Progenitor cell of endocrine pancreas (in vitro differentiated cells): ENCODE measurements at places on chromosomes 1 and 21. TPM values are rescaled to one million over a fixed set of nuclear protein-coding genes. Genes with fewer than 3 reads are reported as not detected.
A peak's percentile ranks its signal among the peaks of the same experiment; 100 is the strongest.

DNA sequence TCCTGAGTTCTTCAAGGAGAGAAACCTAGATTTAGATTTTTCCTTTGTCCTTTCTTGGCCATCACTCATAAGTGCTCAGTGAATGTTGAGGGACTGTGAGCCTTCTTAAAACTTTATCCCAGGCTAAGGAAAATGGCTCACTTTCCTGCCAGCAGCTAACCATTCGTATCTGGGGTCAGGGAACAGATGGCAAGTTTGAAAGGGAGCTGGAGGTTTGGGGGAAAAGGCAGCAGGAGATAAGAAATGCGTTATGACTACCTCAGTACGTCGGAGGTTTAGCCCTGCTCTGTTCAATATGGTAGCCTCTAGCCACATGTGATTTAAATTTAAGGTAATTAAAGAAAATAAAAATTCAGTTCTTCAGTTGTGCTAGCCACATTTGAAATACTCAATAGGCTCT, 13.3 kb downstream of the RRP15 start:
- DNase-seq = no peak

DNA sequence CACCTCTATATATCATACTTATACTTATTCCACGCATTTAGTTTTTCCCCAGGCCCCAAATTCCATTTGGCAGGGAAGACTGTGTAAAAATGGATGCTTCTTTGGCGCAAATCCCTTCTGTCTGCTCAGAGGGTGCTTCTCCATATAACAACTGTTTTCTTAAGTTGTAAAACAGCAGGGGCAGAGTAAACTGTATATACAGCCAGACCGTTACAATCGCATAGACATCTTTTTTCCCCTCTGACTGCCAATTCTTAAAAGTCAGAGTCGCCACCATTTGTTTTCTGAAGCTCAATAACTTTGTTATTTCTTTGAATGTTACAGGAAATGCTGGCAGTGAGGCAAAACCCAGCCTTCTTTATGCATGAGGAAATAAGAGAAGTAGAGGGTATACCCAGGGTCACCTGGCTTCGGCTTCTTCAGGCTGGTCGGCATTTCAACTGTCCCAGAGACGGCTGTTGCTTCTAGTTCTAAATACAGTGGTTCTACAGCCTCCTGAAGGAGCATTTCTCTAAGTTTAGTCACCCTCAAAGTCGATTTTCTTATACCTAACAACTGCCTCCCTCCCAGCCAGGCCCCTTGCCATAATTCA, 188.4 kb downstream of the CLIC6 start:
- no peak for DNase-seq

DNA sequence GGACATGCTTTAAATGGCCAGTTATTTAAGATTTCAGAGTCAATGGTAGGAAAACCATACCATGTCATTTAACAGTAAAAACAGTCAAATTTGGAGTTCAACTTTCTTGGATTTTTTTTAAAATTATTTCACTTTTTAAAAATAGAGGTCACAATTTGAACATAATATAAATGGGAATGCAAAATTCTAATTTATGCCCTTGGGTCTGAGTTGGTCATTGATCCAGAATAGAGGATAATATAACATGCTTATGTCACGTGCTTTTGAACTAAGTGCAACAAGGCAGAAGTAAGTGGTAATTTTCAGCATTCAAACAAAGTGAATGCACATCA, 113.1 kb upstream of the SLC35F3 start:
- no peak for DNase-seq

GRCh38 chr1:230754796-230755195, 7.6 kb downstream of the CAPN9 start:
- DNase-seq = no peak

Gene CRNN
- total RNA-seq = not detected in 2 replicates

- DNase-seq = no peak
Observed at GRCh38 chr1:1088029-1088800, 14.1 kb upstream of the RNF223 start.

Gene CHODL
- 0.38 and 0.51 TPM in 2 replicates for total RNA-seq

DNA sequence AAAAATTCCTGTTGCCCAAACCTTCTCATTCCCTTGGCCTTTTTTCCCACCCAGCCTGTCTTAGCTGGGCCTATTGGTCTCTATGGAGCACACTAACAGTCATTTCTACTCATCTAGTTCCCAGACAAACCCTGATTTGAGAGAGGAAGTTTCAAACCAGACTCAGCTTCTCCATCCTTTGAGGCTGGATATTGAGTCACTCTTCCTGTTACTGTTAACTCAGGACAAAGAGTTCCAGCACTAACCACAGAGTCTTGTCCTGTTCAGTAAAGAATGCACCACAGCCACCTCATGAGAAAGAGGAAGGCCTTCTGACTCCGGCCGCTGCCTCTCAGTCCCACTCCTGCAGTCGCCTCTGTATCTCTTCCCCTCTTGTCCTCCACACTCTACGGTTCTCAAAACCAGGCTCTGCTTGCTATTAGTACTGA, 137.8 kb downstream of the PTPRC start:
- DNase-seq = no peak

DNA sequence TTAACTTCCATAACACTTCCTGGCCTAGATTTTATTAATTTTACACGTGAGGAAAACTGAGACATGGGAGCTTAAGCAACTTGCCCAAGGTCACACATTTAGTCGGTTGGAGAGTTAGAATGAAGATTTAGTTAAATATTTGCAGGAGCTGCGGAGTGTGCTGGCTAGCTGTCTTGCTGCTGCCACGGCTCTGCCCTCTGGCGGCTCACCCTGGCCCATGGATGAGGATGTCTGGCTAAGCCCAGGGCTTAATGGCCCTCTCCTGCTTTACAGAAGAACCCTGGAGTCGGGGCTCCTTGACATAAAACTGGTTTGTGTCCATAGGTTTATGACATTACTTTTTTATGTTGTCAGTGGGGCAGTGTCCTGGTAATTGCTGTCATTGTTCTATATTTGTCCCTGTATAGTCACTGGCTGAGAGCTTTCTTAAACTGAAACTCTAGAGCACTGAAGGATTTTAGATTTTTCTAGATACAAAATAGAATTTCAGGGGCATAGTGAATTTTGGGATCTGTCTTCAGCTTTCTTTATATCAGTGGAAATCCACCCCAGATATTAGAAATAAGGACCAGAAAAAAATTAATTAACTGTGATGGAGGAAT, 88.9 kb upstream of the WLS start:
- DNase-seq = peak; percentile 59

- no peak for DNase-seq
Observed at GRCh38 chr1:218556016-218556415, 210.9 kb downstream of the TGFB2 start.

Gene PHTF1
- 51.3 and 51.9 TPM in 2 replicates for total RNA-seq

DNA sequence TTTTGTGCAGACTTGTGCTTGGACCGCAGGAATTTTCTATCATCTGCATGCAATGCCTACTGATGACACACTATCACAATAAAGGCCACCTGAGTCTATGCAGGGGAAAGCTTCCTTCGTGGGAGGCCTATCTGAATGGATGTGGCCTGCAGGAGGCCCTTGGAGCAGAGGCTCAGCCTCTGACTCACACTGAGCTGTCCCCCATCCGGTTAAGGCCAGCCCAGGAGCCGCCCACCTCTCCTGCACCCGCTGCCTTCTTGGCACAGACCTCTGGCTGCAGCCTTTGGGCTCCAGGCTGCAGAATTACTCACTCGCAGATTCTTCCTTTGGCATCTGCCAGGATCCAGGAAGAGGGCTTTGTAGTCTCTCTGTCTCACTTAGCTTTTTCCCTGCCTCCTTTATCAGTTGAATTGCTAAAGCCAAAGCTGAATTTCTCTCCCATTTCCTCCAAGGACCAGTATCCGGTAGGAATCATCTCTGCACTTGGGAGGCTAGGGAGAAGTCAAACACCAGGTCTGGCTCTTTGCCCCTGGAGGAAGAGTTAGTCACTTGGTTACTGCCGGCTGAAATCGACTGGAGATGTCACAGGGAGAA, 65.1 kb upstream of the JUN start:
- no peak for DNase-seq

Gene CLCA1
- total RNA-seq = not detected in 2 replicates

DNA sequence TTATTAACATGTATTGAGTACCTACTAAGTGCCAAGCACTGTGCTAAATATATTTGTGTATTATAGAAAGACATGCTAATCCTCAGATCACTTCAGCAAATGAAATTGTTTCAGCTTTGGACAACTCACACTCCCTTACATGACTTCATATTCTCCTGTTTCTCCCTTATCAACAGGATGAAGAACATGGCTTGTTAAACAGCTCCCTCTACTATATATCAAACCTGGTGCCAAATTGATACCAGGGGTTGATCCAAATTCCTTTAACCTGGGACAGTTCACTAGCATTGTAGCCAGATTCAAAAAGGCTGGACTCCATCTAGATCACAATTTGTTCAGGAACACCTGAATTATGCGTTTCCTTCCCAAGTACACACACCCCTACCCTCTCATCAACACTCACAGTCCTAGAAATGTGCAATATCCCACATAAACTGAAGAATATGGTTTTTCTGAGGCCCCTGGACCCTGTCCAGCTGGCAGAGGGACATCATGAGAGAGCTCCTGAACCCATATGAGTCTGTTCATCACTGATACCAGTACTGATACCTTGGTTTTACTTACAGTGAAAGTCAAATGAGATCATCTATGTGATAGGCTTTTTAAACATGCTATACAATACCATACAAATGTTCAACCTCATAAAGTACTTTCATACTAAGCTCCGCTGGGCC, 47.0 kb upstream of the PALMD start:
- no peak for DNase-seq
